Uterine smooth muscle cell (primary cell): ENCODE measurements at places on chromosomes 1 and 21. TPM values are rescaled to one million over a fixed set of nuclear protein-coding genes. Genes with fewer than 3 reads are reported as not detected.

Gene SCYL3
- 12.0 and 12.6 TPM in 2 replicates for total RNA-seq

Gene UBXN10
- total RNA-seq, result not detected in 2 replicates

Gene UTS2
- 0.12 TPM in 1 of 2 replicates, not detected in the other for total RNA-seq

Gene SPATA45
- total RNA-seq, result not detected in 2 replicates

Gene HSF2BP
- 1.00 and 2.4 TPM in 2 replicates for total RNA-seq

Gene CFHR3
- not detected in 2 replicates for total RNA-seq

Gene PARS2
- total RNA-seq, result 5.3 and 6.5 TPM in 2 replicates

Gene FAM177B
- total RNA-seq, result not detected in 2 replicates

Gene CYP2J2
- 0.12 and 0.33 TPM in 2 replicates for total RNA-seq

Gene DDR2
- 230 and 316 TPM in 2 replicates for total RNA-seq

Gene C4BPA
- not detected in 2 replicates for total RNA-seq

Gene MCOLN2
- total RNA-seq, result 2.5 and 2.7 TPM in 2 replicates

Gene KAZN
- total RNA-seq, result 1.7 and 3.6 TPM in 2 replicates

Gene FBXO2
- total RNA-seq, result 0.22 and 1.2 TPM in 2 replicates

Gene ERICH3
- not detected in 2 replicates for total RNA-seq

Gene METTL13
- total RNA-seq, result 22.7 and 38.5 TPM in 2 replicates

Gene GSTM5
- 1.00 and 1.5 TPM in 2 replicates for total RNA-seq

Gene EEIG2
- total RNA-seq, result 20.0 and 27.8 TPM in 2 replicates

Gene IFNAR1
- total RNA-seq, result 13.5 and 17.7 TPM in 2 replicates

Gene LCE2B
- total RNA-seq, result not detected in 2 replicates

Gene OR2L2
- under 0.01 TPM in 1 of 2 replicates, not detected in the other for total RNA-seq

Gene CASQ2
- not detected in 2 replicates for total RNA-seq

Gene L1TD1
- total RNA-seq, result 0.12 and 0.22 TPM in 2 replicates

Gene EIF3I
- 350 and 441 TPM in 2 replicates for total RNA-seq

Gene RHOU
- 2.1 and 2.4 TPM in 2 replicates for total RNA-seq

Gene OPTC
- not detected in 2 replicates for total RNA-seq

Gene GFI1
- total RNA-seq, result 0.11 TPM in 1 of 2 replicates, not detected in the other
